ENCODE measurements at places on chromosomes 6 and 20. TPM values are rescaled to one million over a fixed set of nuclear protein-coding genes. Genes with fewer than 3 reads are reported as not detected.

DNA sequence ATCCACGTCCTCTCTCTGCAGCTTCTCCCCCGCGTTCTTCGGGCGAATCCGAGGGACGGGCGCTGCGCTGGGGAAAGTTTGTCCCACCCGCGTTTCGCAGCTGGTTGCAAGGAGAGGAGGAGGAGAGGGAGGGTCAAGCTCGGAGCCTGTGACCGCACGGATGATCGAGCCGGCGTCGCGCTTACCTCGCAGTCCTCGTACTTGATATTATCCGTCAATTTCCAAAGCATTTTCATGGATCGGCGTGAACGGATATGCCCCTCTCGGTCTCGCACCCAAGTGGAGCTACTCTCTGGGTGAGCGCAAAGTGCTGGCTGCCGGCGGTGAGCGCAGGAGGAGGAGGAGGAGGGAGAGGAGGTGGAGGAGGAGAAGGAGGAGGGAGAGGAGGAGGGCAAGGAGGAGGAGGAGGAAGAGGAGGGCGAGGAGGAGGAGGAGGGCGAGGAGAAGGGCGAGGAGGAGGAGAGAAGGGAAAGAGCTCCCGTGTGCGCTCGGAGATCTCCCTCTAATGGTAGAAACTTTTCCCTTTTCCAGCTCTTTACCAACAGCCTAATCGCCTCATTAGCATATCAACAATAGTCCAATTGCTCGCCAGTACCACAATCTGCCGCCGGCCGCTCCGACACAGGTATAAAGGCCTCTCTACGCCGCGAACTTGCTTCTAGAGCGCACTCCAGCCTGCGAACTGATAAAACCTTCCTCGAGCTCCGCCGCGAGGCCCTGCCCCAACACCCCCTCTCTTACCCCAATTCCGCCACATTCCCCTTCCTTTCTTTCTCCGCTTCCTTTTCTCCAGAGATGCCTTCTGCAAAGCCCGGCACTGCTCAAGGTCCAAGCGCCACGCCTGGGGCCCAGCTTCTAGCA is at the start of gene TFAP2A:
Gene TFAP2A (minus strand): TSS at position 319 of the 861 bp plus-strand sequence. CDS start 83 bp downstream, at position 236.
- peak; percentile 82 for DNase-seq
- H3K27ac ChIP-seq, result peak within 1 kb of the TSS; percentile 97
- peaks cover 8% of the 10 kb centered on the region for H3K4me1 ChIP-seq
- peaks cover 31% of the 10 kb centered on the region for H3K36me3 ChIP-seq

DNA sequence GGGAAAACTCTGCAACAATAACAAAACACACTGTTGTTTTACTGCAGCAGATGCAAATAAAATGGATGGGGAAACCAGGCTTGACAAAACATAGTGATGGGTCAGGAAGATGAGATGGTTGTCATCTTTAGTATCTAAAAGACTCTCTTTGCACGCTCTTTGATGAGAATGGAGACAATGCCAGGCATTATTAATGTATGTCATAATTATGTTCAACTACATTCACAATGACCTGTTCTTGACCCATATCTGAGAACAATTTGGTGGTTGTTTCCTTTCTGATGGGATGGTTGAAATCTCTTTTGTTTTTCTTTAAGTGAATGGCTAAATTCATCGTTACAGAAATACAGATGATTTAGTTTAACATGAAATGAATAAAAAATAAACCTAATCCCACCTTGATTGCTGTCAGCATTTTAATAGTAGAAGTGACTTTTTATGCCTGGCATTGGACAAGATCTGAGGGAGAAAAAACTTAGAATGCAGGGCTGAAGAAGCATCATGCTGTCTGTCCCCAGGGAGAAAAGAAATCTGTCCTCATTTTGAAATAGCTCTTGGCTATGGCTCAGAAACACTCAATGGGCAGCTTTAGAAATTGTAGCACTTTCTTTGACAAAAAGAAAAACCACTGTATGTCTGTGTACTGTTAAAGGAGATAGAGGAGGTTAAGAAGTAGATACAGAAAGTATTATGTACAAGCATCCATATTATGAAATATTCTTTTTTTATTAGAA is 12.4 kb upstream of the GRIK2 start:
- no peak overlapping the region for H3K27ac ChIP-seq
- H3K27me3 ChIP-seq, result no peaks in the 10 kb centered on the region
- no peaks in the 10 kb centered on the region for H3K36me3 ChIP-seq
- no peak for DNase-seq
- no peaks in the 10 kb centered on the region for H3K4me1 ChIP-seq
- no peak overlapping the region for H3K4me3 ChIP-seq

GRCh38 chr6:142683714-142684141 is 261.2 kb downstream of the HIVEP2 start:
- no peak for DNase-seq
- H3K4me3 ChIP-seq, result no peak overlapping the region
- no peaks in the 10 kb centered on the region for H3K36me3 ChIP-seq
- H3K4me1 ChIP-seq, result no peaks in the 10 kb centered on the region
- no peak overlapping the region for H3K27ac ChIP-seq
- H3K27me3 ChIP-seq, result no peaks in the 10 kb centered on the region

- H3K4me1 ChIP-seq, result peaks cover 22% of the 10 kb centered on the region
- peak overlapping the region; percentile 47 for H3K27ac ChIP-seq
- no peak overlapping the region for H3K4me3 ChIP-seq
These were observed 113.6 kb upstream of the ID4 start for GRCh38 chr6:19723545-19723944.

- DNase-seq, result no peak
- no peak overlapping the region for H3K27ac ChIP-seq
- no peaks in the 10 kb centered on the region for H3K36me3 ChIP-seq
- H3K4me3 ChIP-seq, result no peak overlapping the region
- no peaks in the 10 kb centered on the region for H3K27me3 ChIP-seq
- H3K4me1 ChIP-seq, result peaks cover 26% of the 10 kb centered on the region
These were observed 54.6 kb downstream of the GJA10 start for GRCh38 chr6:89948876-89949275.

DNA sequence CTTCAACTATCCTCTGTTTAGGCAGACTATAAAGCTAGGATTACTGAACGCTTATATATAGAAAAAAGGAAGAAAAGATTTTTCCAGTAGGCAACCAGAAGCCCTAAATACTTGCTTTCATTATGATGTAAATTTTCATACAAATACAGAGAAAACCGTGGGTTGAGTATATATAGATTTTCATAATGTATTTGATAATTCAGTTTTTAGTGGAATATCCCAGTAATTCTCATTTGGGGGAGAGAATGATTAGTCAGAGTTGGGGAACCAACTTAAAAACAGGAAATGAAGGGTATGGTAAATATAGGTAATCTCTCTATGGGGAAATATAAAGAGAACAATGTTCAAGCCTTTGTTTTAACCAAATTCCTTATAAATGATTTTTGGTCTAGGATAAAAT is 154.0 kb upstream of the CITED2 start:
- peaks cover 21% of the 10 kb centered on the region for H3K4me1 ChIP-seq
- no peak overlapping the region for H3K4me3 ChIP-seq
- H3K27ac ChIP-seq, result no peak overlapping the region
- no peaks in the 10 kb centered on the region for H3K27me3 ChIP-seq
- H3K36me3 ChIP-seq, result no peaks in the 10 kb centered on the region

- DNase-seq, result peak; percentile 33
- H3K4me1 ChIP-seq, result no peaks in the 10 kb centered on the region
- no peak overlapping the region for H3K4me3 ChIP-seq
- H3K27ac ChIP-seq, result no peak overlapping the region
These were observed 17.9 kb downstream of the RPF2 start for GRCh38 chr6:110999634-111000270.

DNA sequence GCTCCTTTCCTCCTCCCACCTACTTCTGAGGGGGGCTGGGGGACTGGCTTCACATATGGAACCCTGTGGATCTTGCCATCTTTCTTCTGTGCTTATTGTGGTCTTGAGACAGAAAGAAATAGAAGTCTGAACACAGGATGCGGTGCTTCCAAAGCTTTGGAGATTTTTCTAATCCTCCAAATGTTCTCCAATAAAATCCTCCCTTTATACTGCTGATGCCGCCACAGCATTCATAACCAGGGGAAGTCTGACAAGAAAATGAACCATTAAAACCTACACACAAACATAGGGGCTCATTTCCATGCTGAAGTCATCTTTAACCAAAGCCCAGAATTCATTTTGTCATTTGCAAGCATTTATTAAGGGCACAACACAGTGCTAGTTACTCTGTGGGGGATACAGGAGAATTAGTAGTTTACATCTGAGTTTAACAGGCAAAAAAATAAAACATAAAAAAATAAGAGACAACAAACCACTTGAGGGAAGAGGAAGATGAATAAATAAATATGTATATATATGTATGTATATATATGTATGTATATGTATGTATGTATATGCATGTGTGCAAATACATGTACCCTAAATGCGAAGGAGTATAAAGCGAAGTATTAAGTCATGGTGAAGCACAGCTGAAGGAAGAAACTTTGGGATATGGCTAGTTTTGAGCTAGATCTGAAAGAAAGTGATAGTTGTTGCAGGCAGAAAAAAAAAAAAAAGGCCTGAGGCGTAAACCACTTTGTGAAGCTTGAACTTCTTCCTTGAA is 5.9 kb upstream of the PTPRK start:
- no peaks in the 10 kb centered on the region for H3K36me3 ChIP-seq
- no peak overlapping the region for H3K27ac ChIP-seq
- no peak for DNase-seq
- peaks cover 2% of the 10 kb centered on the region for H3K4me1 ChIP-seq
- no peak overlapping the region for H3K4me3 ChIP-seq
- no peaks in the 10 kb centered on the region for H3K27me3 ChIP-seq

GRCh38 chr6:70538376-70538775 is 28.4 kb upstream of the SDHAF4 start:
- H3K4me1 ChIP-seq, result no peaks in the 10 kb centered on the region
- H3K27me3 ChIP-seq, result no peaks in the 10 kb centered on the region
- H3K27ac ChIP-seq, result no peak overlapping the region
- peaks cover 3% of the 10 kb centered on the region for H3K36me3 ChIP-seq
- H3K4me3 ChIP-seq, result no peak overlapping the region

- peaks cover 12% of the 10 kb centered on the region for H3K4me1 ChIP-seq
- H3K27ac ChIP-seq, result no peak overlapping the region
- no peak overlapping the region for H3K4me3 ChIP-seq
- H3K27me3 ChIP-seq, result no peaks in the 10 kb centered on the region
- DNase-seq, result no peak
- no peaks in the 10 kb centered on the region for H3K36me3 ChIP-seq
These were observed 128.5 kb downstream of the HIVEP2 start for GRCh38 chr6:142816486-142816885.

- H3K4me3 ChIP-seq, result no peak overlapping the region
- no peaks in the 10 kb centered on the region for H3K36me3 ChIP-seq
- no peaks in the 10 kb centered on the region for H3K4me1 ChIP-seq
- no peaks in the 10 kb centered on the region for H3K27me3 ChIP-seq
- no peak overlapping the region for H3K27ac ChIP-seq
These were observed 55.4 kb downstream of the GFOD1 start for GRCh38 chr6:13431861-13432465.

- no peak overlapping the region for H3K4me3 ChIP-seq
- H3K4me1 ChIP-seq, result no peaks in the 10 kb centered on the region
- no peak overlapping the region for H3K27ac ChIP-seq
- H3K36me3 ChIP-seq, result no peaks in the 10 kb centered on the region
- no peak for DNase-seq
These were observed 284.2 kb downstream of the DOK5 start for GRCh38 chr20:54759589-54759988.

GRCh38 chr6:46410334-46410953 is 80.8 kb downstream of the RCAN2 start:
- peak; percentile 21 for DNase-seq
- H3K4me1 ChIP-seq, result no peaks in the 10 kb centered on the region
- no peak overlapping the region for H3K4me3 ChIP-seq
- no peak overlapping the region for H3K27ac ChIP-seq
- no peaks in the 10 kb centered on the region for H3K36me3 ChIP-seq

GRCh38 chr6:53701333-53702218 is 36.0 kb upstream of the KLHL31 start:
- no peaks in the 10 kb centered on the region for H3K36me3 ChIP-seq
- no peaks in the 10 kb centered on the region for H3K27me3 ChIP-seq
- no peak for DNase-seq
- H3K27ac ChIP-seq, result no peak overlapping the region
- no peaks in the 10 kb centered on the region for H3K4me1 ChIP-seq
- H3K4me3 ChIP-seq, result no peak overlapping the region

GRCh38 chr20:41111578-41111951 is 25.8 kb upstream of the PLCG1 start:
- DNase-seq, result no peak
- peaks cover 72% of the 10 kb centered on the region for H3K36me3 ChIP-seq
- H3K27me3 ChIP-seq, result no peaks in the 10 kb centered on the region
- no peaks in the 10 kb centered on the region for H3K4me1 ChIP-seq
- no peak overlapping the region for H3K4me3 ChIP-seq

DNA sequence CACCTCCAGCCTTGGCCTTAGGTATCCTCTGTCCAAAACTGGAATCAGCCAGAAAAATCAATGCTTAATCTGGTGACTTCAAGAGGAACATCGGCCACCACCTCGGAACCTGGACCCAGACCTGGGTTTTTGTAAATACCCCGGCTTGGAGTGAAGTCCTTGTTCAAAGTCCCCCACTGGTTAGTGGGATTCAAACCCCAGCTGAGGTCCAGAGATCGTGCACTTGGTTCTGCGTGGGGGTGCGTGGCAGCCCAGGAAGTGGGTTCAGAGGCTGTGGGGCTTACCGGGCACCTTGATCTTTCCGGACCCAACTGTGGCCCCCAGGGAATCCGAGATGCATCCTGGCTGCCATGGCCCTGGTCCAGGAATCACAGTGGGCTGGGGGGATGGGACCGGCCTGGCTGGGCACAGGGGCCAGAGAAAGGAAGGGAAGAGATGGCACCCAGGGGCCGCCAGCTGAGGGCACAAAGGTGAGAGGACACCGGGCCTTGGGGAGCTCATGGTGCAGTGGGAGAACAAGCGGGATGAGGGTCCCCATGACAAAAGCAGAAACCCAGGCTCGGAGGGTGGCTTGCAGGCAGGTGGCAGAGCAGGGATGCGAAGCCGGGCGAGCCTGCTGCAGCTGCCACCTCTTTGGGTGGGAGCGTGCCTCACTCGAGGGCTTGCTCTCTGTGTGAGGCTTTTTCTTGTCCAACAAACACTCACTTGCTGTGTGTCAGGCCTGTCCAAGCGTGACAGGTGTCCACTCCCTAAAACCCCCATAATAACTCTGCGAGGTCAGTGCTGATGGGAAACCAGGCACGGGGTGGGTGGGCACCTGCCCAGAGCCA is 27.7 kb downstream of the ZBP1 start:
- H3K27me3 ChIP-seq, result no peaks in the 10 kb centered on the region
- H3K4me3 ChIP-seq, result no peak overlapping the region
- H3K27ac ChIP-seq, result no peak overlapping the region
- DNase-seq, result no peak
- H3K36me3 ChIP-seq, result no peaks in the 10 kb centered on the region

HAO1 gene
- not detected for total RNA-seq

MUC21 gene
- not detected for total RNA-seq

PI3 gene
- not detected for total RNA-seq

HDGFL1 gene
- total RNA-seq, result not detected

LAMA2 gene
- 3.3 TPM for total RNA-seq

CPNE5 gene
- not detected for total RNA-seq
